ENCODE measurements at places on chromosomes 7 and 10. TPM values are rescaled to one million over a fixed set of nuclear protein-coding genes. Genes with fewer than 3 reads are reported as not detected.

Gene RNF32
- 1.7 TPM for total RNA-seq

Gene AMPH
- total RNA-seq, result 9.8 TPM

Gene SPDYE1
- total RNA-seq, result not detected

- peaks cover 45% of the 10 kb centered on the region for H3K4me1 ChIP-seq
- no peak overlapping the region for H3K27ac ChIP-seq
- no peaks in the 10 kb centered on the region for H3K27me3 ChIP-seq
- H3K36me3 ChIP-seq, result no peaks in the 10 kb centered on the region
- no peak for DNase-seq
These were observed 21.6 kb downstream of the AGAP3 start for GRCh38 chr7:151107882-151108281.

DNA sequence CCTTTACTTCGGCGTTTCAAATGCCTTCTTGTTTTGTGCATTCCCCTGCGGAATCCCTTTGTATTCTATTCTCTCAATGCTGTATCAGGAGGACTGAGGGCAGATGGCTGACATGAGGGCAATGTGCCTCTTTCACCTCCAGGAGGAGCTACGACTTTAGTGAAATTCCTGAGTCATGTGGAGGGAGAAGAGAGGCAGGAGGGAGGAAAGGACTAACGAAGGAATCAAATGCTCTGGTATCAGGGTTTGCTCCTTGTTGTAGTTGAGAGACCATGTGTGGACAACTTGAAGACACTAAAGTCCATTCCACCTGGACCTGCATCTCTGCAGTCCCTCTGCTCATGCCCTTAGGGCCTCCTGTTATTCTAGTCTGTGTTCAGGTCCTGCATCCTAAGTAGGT, 40.2 kb upstream of the PRSS58 start:
- H3K4me1 ChIP-seq, result no peaks in the 10 kb centered on the region
- H3K36me3 ChIP-seq, result no peaks in the 10 kb centered on the region
- H3K27ac ChIP-seq, result no peak overlapping the region
- H3K4me3 ChIP-seq, result no peak overlapping the region

DNA sequence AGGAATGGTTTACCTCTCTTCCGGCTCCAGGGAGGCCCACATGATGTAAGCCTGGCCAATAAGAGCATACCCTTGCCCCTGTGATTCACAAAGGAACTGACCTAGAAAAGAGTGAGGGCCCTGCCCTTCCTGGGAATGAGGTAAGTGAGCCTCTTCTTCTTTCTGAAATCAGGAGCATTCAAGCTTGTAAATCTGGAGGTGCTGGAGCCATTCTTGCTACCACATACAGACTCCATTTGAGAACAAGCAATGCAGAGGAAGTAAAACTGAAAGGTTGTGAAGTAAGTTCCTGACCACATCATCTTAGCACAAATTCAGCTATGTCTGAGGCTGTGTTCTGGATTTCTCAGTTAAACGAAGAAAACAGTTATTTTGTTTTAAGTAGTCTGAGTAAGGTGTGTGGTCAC, 132.2 kb downstream of the CD36 start:
- H3K4me1 ChIP-seq, result peaks cover 19% of the 10 kb centered on the region
- DNase-seq, result no peak
- no peak overlapping the region for H3K27ac ChIP-seq

DNA sequence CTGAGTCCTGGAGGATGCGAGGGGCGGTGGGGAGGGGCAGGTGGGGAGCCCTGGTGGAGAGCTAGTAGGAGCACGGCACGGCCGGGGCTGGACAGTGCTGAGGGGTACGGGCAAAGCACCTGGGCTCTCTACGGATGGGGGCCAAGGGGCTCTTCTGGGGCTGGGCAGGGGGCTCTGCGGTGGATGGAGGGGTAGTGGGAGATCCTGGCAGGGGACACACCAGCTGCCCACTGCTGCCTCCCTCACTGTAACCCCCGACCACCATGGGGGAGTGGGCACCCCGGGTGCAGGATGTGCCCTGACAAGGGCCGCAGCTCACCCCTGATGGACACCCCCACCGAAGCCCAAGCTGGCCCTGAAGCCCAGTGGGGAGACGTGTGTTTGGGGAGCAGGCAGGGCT, 203.3 kb downstream of the ELFN1 start:
- no peak for DNase-seq
- H3K27me3 ChIP-seq, result no peaks in the 10 kb centered on the region
- no peak overlapping the region for H3K27ac ChIP-seq
- H3K36me3 ChIP-seq, result no peaks in the 10 kb centered on the region
- H3K4me1 ChIP-seq, result peaks cover 6% of the 10 kb centered on the region

Data from osteocyte (in vitro differentiated cells).